Epithelial cell of prostate (primary cell): ENCODE measurements at places on chromosomes 16 and 17.
A peak's percentile ranks its signal among the peaks of the same experiment; 100 is the strongest.

GRCh38 chr16:50318796-50319578 is 49.8 kb downstream of the BRD7 start:
- DNase-seq, result no peak

DNA sequence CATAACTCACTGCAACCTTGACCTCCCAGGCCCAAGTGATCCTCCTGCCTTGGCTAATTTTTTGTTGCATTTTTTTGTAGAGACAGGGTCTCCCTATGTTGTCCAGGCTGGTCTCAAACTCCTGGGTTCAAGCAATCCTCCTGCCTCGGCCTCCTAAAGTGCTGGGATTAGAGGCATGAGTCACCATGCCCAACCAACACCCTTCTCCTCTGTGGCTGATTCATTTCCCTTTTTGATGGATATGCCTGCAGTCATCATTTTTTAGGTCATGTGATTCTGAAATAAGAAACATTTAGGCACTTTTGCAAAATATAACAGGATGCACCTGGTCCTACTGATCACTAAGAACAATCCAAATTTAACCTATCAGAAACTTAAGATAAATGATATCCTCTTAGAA is 44.0 kb upstream of the YPEL2 start:
- no peak for DNase-seq

DNA sequence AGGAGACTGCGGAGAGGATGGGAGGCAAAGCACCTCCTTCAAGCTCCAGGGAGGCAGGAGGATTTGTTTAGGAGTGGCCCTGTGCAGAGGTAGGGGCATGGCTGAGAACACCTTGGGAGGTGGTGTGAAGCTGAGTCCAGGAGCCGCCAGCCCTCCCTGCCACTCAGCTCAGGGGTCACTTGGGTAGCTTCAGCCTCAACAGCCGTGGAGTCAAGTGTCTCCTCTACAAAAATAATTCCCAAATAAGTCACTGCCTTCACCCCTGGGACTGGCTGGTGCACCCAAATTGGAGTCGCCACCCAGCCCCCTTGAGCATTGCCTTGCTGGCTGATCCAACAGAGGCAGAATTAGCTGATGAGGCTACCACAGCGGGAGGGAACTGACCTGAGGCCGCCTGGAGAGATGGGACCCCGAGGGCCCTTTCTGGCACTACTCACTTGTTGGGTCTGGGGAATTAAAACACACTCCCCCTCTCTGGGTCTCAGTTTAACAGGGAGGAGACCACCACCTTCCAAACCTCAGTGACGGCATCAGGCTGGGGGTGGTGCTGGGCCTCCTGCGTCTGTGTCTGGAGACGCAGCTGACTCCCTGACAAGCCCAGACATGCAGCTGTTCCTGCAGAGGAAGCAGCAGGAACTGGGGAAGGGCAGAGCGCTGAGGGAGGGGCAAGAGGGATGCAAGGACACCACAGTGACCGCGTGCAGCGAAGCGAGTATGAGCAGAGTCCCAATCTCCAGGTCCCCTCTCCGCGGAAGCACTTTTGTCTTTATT is 87.9 kb upstream of the TOB1 start:
- peak; percentile 59 for DNase-seq

GRCh38 chr17:70423562-70423961 is 254.2 kb downstream of the KCNJ2 start:
- DNase-seq, result no peak

- DNase-seq, result no peak
These were observed 62.4 kb downstream of the NKD1 start for GRCh38 chr16:50610331-50611262.

DNA sequence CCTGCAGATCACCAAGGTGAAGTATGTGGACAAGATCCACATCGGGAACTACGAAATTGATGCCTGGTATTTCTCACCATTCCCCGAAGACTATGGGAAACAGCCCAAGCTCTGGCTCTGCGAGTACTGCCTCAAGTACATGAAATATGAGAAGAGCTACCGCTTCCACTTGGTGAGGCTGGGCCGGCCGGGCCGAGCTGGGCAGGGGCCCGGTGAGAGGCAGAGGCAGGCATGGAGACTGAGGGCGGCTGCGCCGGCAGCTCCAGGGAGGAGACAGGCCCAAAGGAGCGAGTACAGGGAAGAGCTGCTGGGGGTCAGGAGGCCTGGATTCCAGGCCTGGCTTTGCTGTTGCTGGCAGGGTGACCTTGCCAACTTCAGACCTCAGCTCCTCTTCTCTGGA is 8.3 kb downstream of the PRSS8 start:
- DNase-seq, result no peak

- no peak for DNase-seq
These were observed 12.3 kb upstream of the TFAP4 start for GRCh38 chr16:4285167-4285566.

DNA sequence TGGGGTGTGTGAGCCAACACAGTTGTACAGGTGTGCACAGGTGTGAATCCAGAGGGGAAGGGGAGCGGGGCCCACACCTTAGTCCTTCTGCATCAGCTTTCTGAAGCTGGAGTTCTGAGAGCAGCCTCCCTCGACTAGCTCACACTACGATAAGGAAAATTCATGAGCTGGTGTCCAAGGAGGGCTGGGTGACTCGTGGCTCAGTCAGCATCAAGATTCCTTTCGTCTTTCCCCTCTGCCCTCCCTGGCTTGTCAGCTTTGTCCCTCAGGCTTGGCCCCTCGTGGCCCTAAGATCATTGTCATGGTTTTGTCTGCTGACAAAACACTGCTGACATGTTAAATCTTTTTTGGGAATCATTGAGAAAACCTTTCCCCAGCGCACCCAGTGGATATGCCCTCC is 47.5 kb downstream of the OR1D5 start:
- no peak for DNase-seq

DNA sequence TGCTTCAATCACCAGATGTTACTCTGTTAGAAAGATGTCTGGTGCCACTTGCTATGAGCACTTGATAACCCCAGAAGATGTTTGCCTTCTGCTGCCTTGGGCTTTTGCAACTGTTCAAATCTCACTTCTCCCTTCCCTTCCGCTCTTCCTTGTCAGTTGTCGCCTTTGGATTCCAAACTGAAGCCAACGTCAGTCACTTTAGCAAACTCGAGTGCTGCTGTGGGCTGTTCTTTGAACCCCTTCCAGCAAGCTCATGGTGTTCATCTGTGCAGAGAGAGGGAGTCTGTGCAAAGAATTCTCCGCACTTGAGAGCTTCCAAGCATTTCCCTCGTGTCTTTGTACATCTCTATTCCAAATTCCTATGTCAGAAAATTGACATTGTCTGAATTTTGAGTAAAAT is 879.4 kb downstream of the CDH11 start:
- DNase-seq, result no peak

DNA sequence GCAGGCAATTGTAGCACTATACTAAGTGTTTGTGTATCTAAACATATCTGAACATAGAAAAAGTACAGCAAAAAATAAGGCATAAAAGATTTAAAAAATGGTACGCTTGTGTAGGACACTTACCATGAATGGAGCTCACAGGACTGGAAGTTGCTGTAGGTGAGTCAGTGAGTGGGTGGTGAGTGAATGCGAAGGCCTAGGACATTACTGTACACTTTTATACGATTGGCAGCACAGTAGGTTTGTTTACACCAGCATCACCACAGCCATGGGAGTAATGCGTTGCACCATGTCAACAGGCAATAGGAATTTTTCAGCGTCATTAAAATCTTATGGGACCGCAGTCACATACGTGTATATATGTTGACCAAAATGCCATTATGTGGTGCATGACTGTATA is 45.6 kb downstream of the DNAH9 start:
- no peak for DNase-seq

GRCh38 chr16:21989751-21990150 is 11.2 kb downstream of the PDZD9 start:
- no peak for DNase-seq

DNA sequence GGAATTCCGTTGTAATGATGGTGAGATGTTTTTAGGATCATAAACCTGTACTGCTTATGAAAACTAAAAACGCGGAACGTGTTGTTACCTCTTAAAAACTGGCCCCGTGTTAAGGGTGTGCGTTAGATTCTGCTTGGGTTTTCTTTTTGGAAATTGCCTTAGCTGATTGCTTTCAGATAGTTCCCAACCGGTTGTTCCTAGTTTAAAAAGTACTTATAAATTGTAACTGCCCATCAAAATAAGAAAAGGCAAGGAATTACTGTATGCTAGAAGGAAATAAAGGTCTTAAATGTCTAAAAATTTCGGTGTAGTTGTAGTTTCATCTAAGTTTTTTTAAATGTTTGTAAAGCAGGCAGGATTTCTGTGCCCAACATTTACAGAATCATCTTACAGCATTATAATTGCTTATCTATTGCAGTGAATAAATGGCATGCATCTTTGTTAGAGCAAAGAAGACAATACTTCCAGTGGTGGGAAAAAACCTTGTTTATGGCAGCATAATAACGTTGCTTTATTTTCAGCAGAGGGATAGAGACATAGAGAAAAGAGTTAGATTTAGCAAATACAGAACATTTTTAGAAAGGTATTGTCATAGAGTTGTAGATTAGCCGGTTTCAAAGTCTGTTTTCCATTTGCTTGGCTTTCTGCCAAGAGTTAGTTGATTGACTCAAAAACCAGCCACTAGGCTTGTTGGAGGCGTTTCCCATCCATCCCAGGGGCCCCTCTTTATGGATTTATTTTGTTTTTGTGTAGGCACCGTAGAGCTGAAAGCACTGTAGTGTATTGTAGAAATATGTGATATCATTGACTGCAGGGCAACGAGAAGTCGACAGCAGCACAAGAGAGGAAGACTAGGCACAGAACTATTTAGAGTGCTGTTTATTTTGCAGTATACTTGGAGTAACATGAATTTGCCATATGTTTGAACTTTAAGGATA is 1.7 kb downstream of the PPM1D start:
- DNase-seq, result no peak

DNA sequence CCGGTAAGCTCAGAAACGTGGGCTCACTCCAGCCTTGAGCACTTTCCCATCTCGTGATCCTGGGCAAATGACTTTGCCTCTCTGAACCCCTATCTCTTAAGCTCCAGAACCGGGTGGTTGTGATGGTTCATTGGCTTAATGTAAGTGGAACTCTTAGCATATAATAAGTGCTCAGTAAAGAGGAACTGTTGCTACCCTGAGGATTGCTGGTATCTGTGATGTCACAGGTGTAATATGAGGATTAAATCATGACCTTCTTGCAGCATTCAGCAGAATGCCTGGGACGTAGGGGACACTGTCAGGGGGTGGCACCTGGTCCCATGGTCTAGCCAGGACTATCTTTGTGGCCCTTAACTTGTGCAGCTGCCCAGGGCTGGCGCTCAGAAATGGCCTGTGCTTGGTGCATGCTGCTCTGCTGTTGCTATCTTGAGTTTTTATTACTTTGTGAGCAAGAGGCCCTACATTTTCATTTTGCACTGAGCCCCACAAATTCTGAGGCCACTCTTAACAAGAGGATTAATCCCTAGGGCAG is 68.8 kb downstream of the SREBF1 start:
- no peak for DNase-seq

DNA sequence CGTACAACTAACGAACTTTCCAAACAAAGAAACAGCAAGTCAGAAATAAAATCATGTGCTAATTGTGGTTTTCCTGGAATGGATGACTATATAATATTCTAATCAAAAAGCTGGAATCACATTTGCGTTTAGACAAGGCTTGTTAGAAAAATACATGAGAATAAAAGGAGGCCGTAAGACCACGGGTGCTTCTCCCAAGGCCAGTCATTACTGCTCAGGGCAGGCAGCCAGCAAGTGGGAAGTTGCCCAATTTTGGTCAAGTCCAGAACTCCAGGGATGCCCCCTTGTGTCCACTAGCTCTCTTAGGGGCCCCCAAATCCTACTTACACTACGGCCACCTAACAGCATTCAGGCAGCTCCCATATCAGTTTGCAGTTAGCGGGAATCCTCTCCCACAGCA is 25.9 kb upstream of the LYRM9 start:
- no peak for DNase-seq

DNA sequence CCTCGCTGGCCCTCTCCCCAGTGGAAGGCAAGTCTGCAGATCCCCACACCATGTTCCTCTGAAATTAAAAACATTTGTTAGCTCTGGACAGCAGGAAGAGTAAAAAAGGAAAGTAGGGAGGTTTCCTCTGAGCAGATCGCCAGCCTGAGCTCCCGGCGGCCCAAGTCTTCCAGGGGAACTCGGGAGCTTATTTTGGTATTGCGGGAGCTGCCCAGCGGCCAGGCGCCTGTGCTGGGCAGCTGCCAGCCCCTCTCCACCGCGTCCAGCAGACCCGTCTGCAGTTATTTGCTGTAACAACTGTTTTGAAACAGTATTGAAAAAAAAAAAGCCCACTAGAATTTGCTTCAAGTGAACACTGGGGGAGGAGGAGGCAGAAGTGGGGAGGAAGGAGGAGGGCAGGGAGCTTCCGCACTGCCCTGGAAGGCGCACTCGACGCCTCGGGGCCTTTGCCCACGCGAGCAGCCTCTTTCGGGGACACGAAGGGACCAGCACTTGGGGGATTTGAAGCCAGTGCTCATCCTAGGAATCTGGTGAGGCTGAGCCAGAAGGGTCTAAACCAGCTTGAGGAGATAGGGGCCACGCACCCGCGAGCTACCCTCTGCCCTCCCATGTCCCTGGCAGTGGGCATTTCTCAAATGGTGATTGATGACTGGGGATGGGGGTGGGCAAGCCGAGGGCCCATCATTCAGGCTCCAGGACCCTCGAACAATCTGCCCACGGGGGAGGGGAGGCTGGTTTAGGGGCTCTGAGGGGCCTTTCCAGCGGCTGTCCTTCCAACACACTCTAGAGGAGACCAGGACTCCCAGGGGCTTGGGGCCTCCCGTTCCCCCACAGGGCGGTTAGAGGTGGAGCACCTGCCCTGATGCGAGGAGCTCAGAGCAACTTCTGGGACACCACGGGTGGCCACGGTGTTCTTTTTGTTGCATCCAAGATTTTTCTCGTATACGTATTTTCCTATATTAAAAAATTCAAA is 3.0 kb upstream of the BAHCC1 start:
- DNase-seq, result no peak

DNA sequence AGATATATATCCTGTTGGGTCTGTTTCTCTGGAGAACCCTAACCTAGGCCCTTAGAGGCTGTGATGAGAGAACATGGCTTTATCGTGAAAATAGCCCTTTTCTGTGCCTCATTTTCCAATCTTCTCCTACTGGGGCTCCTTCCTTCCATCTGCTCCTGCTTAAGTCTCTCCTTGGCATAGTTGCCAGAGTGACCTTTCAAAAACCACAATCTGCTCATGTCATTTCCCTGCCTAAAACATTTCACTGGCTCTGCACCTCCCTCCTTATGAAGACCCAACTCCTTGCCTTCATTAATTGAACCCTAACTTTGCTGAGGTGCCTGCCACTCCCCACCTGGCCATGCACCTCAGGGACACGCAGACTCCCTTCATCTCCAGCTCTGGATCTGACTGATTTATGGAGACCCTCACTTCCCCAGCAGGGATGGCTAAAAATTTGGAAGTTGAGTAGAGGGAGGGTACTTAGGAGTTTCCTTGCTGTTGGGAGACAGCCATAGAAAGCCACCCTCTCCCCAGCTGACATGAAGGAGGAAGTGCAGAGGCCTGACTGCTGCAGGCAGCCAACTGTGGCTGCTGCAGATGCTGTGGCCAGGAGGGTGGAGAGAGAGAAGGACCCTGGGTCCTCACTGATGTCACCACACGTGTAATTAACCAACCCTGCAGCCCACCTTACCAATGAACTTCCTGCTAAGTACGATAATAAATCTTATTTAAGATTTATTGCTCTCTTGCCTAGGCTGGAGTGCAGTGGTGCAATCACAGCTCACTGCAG is 6.3 kb upstream of the GGA2 start:
- DNase-seq, result no peak
